Iris pigment epithelial cell (primary cell): ENCODE measurements at places on chromosomes 2 and 18.

DNA sequence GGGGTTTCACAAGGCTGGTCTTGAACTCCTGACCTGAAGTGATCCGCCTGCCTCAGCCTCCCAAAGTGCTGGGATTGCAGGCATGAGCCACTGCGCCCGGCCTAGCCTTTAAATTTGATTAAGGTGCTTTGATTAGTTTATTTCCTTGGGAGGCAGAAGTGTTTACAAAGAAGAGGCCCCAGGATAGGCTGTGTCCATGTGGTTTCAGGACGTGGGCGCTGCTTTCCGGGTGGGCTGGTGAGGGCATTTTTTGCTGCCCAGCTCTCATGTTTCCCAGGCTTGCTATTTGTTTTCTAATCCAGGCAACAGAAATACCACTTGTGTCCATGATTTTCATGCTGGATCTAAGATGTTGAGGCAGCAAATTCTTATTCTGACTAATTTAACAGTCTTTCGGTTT lies 124.2 kb downstream of the SH3RF3 start:
- no peak for DNase-seq

DNA sequence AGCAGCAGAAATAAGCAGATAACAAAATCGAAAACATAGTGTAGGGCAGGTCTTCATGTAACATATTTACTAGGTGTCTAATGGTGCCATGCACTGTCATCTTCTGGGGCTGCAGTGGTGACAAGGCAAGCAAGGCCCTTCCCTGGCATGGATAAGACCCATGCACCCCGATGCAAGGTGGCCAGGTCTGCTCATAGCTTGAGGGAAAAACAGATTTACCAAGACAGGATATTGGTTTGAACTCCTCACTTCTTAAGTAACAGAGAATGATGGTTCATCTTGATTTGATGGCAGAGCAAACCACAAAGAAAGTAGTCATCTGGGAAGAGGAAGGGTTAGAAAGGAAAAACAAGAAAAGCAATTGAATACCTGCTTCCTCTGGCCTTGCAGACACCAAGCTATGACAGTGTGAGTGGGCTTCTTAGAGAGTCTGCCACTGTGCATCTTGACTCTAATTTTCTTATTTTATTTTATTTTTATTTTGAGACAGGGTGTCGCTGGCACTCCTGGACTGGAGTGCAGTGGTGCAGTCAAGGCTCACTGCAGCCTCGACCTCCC lies 35.8 kb upstream of the EML6 start:
- DNase-seq: no peak

GRCh38 chr2:27105981-27106380 lies 12.9 kb downstream of the CGREF1 start:
- DNase-seq: no peak

DNA sequence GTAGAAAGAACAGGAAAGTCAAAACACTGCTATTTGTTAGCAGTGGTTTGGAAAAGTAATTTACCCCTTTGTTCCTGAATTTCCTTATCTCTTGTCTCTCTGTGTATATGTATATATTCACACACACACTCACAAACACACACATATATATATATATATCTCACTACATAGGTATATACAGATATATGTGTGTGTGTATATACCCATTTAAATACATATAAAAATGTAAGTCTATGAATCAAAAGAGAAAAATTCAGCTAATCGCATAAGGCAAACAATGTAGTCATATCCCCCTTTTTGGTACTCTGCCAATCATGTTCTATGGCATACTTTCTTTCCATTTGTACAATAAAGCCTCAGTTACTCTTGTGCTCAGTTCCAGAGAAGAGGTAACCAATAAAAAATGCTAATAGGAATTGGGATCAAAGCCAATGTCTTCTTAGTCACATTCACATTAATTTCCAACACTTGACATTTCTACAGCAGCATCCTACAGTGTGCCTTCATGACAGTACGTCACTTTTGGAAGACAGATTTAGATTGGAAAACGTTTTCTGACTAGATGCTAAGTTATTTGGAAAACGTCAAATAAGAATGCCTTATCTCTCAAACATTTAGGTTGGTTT lies 94.6 kb downstream of the MC4R start:
- peak; percentile 77 for DNase-seq

DNA sequence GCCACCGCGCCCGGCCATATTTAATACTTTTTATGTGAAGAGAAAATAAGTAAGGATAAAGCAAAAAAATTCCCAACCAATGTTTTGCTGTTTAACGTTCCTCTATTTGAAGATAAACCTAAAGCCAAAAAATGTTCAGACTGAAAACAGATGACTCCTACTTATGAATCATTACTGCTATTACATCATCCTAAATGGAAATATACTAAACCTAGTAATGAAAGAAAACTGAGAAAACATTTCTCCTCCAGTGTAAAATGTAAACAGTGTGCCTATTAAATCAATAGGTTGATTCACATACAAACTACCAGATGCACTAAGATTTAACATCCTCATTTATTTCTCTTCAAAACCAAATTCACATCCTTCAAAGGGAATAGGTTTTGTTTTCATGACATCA lies 43.5 kb downstream of the CWC22 start:
- DNase-seq: peak; percentile 77
